ENCODE measurements at places on chromosomes 2 and 18.

GRCh38 chr2:54360055-54360792 lies 95.9 kb upstream of the SPTBN1 start:
- no peak for DNase-seq

DNA sequence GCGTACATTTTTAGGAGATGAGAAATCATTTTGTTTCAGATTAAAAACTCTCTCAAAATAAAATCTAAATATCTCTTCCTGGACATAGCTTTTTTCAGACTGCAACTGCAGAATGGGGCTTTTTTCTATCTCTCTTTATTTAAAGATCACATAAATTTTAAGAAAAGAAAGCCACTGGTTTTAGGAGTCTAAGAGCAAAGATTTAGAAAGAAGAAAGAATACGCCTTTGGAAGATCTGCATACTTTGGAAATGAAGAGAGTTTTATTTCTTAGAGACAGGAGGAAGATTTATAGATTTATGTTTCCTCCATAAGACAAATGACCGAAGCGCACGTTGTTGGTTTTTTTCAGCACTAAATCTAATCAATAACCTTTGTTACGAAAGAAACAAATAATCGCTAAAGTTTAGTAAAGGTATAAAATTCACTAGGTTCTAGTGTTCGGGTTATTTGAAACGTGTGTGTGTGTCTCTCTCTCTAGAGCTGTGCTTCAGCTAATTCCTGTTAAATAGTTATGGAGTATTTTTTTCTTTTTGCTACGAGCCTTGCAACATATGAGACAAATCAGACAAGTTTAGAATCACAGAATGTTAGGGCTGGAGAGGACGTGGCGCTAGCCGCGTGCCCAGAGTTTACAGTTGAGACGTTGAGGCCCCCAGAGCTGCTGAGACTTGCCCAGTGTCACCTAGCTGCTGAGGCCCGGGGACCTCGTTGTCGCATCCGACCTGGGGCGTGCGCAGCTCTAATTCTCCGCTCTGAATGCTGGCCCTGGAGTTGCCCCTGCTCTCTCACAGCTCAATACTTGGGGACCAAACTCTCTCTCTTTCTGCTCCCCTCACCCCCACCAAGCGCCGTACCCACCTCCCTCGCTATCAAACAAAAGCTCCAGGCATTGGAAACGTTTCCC lies 69.9 kb downstream of the CTAGE1 start:
- no peak for DNase-seq

DNA sequence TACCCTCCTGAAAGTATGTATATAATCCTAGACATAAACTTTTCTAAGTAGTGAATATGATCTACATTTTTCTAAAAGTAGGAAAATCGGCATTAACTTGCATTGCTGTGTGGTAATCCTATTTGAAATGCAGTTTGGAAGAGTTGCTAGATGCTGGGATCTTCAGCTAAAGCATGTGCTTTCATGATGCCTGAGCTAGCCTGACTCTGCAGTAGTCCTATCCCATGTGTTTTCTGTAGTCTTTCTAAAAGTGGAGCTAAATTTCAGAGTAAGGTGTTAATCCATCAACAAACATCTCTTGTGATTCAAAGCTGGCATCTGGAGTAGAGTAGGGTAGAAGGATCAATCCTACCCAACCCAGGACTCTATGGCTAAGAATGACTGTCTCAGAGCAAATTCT lies 229.4 kb downstream of the THSD7B start:
- no peak for DNase-seq

GRCh38 chr2:196660244-196660643 lies 20.7 kb downstream of the CCDC150 start:
- no peak for DNase-seq

DNA sequence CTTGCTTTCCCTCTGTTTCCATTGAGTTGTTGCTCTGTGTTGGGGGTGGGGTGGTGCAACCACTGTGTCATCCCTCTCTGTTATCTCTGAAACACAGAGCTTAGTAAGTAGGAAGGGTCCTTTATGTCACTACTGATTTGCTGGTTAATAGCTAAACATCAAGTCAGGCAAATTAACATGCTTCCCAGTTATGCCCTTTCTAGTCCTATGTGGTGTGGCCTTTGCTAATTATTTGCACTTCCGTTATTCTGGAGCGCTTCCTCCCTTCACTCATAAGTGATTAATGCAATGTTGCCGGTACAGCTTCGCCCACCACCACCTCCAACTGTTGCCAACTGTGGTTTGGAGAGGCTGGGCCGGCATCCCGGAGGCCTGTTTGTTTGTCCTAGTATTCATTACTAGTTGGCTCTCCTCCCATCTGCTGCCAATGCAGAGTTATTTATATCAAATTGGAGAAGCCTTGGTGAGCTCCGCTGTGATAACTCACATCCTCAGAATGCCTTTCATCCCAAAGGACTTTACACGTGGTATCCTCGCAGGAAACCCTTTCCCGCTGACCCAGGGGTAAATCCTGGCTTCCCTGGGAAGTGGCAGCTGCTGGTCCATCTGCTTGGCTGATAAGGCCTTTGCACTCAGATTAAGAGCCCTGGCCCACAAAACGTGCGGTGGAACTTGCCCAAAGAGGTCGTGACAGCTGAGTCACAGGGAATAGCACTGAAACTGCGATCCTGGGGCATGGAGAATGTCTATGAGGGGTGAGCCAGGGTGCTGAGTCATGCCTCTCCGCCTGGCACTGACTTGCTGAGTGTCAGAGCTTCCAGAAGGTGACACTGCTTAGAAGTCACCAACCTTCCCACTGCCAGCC lies 72.0 kb upstream of the ZCCHC2 start:
- no peak for DNase-seq

DNA sequence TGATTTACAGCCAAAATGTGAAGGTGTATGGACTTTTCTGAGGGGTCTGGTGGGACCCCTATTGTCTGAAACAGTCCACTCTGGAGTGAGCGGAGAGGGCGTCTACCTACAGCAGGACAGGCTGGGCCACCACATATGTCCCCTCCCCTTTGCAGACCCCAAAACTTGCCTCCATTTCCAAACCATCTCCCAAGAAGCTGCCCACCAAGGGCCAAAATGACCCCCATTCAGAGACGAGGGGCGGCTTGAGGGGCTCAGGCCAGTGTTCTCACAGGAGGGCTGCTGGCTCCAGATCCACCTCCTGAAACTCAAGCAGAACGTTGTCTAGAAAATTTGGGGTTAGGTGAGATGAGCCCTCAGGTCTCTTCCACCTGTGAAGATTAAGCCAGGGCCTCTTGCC lies 161.1 kb upstream of the SALL3 start:
- no peak for DNase-seq

- DNase-seq = no peak
These were observed 200.1 kb downstream of the ARHGAP15 start for GRCh38 chr2:143329288-143329687.

GRCh38 chr2:1742681-1743395 lies 1.5 kb downstream of the PXDN start:
- no peak for DNase-seq

DNA sequence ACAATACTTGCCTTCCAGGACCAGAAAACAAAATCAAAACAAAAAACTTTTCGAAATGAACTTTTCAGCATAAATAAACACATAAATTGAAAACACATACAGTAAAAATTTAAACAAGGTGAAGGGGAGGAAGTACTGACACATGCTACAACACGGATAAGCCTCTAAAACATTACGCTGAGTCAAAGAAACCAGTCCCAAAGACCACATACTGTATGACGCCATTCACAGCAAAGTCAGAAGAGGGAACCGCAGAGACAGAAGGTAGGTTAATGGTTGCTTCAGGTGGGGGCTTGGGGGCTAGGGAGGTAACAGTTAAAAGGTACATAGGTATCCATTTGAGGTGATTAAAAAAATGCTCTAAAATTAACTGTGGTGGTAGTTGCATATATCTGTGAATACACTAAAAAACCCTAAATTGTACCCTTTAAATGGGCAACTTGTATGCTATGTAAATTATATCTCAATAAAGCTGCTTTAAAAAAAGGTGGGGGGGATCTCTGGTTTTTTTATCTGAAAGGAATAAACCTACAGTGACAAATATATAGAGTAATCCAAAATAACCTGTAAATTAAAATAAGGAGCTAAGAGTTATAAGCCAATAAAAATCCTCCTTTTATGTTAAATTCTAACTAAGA lies 7.1 kb downstream of the COX7A2L start:
- DNase-seq = no peak

DNA sequence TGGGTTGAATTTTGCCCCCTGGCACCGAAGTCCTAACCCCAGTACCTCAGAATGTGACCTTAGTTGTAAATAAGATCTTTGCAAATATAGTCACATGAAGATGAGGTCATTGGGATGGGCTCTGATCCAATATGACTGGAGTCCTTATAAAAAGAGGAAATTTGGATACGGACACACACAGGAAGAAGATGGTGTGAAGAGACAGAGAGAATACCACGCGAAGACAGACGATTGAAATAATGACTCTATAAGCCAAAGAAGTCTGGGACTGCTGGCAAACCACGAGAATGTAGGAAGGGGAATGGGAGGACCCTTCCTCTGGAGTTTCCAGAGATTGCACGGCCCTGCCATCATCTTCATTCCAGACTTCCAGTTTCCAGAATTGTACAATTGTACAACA lies 98.6 kb downstream of the CPO start:
- DNase-seq = no peak

DNA sequence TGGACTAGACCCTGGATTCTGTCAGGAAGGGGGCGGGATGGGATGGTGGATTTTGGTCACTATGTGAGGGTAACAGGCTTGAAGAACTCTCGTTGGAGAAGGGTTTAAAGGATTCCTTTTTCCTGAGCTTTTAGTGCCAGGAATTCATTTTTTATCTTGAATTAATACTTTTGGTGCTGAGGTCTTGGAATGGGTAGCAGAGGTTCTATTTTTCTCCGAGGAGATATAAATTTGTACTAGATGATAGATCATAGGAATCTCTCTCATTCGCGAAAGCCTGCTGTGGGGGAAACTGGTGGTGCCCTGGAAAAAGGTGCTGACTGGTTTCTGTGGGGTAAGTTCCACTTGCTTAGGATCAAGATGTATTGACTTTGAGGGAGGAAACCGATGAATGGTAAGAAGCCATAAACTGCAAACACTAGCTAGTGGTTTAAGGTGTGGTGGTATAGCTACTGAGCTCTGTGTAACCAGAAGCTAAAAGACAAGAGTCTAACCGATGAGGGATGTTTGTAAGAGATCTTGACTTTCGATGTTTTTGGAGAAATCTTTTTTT lies 706 bp downstream of the AGPS start:
- DNase-seq = no peak

DNA sequence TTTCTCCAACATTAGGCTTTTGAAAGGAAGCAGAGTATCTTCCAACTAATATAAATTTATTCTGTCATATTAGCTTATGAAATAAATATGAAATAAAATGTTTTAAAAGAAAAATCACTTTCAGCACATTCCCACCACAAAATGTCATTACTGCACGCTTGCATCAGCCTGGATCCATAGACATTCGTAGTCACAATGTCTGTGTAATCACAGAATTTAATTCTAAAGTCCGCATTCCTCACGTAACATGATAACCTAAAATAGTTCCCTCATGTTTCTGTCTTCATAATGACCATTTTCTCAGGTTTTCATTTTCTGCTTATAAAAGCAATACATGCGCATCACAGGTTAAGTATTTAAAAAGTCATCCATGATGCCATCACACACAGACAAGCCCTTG lies 47.1 kb downstream of the HDAC4 start:
- DNase-seq = no peak

DNA sequence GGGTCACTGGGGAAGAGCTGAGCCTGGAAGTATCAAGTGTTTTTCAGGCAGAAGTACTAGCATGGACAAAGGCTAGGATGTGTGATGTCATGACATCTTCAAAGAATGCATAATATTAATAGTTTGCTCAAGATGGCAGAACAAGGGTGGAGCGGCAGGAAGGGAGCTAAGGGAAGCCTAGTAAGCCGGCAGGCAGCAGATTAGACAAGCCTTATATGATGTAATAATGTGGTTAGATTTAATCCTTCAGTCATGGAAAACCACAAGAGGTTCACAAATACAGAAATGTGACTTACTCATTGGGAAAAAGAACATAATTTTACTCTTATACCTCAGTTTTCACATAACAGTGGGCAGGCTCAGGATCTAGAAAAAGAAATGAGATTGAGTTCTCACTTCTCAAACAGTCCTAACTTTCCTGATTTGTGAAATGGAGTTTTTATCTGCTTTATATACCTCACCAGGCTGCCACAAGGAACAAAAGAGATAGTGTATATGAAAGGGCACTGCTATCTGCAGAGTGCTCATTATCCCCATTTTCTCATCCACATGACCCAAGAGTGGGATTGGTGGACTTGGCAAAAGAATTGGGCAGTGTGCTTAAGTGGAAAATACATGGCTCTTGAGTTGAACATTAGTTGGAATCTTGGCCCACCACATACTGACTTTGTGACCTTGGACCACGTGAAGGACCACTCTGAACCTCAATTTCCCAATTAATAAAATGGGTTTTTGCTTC lies 89.1 kb upstream of the LHCGR start:
- no peak for DNase-seq

- DNase-seq = no peak
These were observed 635.5 kb upstream of the NETO1 start for GRCh38 chr18:73503326-73503725.

GRCh38 chr2:138741851-138742250 lies 38.3 kb downstream of the NXPH2 start:
- no peak for DNase-seq

- DNase-seq = no peak
These were observed 755 bp downstream of the EIF4E2 start for GRCh38 chr2:232551250-232551638.

GRCh38 chr2:238286551-238286950 lies 1.9 kb downstream of the PER2 start:
- DNase-seq = no peak
